ENCODE measurements at places on chromosomes 5 and 9. TPM values are rescaled to one million over a fixed set of nuclear protein-coding genes. Genes with fewer than 3 reads are reported as not detected.

RAB3C gene
- total RNA-seq: not detected

PFN3 gene
- not detected for total RNA-seq

PCDHGA7 gene
- total RNA-seq: 2.4 TPM

CDH9 gene
- not detected for total RNA-seq

GMCL2 gene
- total RNA-seq: not detected

PLEKHG4B gene
- total RNA-seq: 0.57 TPM

TMEM215 gene
- total RNA-seq: not detected

MAMDC4 gene
- total RNA-seq: 3.4 TPM

AQP3 gene
- 0.69 TPM for total RNA-seq

DEPDC1B gene
- 6.7 TPM for total RNA-seq

GABRA6 gene
- not detected for total RNA-seq

Data from HFFc6 (cell line).